ENCODE measurements at places on chromosomes 12 and 14.

DNA sequence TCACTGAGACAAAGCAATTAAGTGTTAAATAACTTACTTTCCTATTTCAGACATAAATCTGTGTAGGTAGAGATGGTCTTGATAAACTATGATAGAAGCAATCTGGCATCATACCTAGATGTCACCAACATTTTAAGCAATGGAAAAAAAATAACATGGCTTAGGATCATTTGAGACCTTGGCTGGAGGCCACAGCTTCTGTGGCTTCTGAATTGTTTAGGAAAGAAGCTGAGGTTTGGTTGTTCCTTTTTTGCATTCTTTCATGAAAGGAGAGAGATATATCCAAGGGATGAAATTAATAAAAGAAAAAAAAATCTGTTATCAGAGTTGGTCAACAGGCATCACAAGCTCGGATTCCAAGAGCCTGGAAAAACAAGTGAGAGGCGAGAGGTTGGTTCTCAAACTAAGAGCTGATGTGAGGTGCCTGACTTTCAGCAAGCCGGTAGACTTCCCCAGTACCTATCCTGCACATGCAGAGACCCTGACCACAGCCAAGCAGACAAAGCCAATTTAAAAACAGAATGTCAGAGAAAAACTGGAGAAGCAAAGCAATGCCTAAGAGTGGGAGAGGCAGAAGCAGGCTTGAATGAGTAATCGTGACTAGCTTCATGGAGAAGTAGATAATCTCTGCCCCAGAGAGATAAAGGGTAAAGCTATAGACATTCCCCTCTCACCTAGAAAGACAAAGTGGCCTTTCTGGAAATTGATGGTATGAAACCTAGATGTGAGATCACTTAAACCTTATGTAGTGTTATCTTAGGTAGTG, 43.4 kb upstream of the ST8SIA1 start:
- DNase-seq, result no peak

DNA sequence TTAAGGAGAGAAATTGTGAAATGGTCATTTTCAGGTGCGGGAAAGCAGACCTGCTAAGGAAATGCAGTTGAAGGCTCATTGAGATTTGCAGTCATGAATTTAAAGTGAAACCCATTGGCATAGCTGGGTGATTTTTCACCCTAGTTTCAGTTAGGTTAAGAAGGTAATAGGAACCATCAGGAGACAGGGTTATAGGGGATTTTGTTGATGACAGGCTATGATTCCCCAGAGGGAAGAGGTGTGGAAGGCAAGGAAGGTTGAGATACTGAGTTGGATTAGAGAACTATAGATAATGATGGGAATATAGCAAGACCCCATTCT, 22.7 kb upstream of the BMAL2 start:
- no peak for DNase-seq

DNA sequence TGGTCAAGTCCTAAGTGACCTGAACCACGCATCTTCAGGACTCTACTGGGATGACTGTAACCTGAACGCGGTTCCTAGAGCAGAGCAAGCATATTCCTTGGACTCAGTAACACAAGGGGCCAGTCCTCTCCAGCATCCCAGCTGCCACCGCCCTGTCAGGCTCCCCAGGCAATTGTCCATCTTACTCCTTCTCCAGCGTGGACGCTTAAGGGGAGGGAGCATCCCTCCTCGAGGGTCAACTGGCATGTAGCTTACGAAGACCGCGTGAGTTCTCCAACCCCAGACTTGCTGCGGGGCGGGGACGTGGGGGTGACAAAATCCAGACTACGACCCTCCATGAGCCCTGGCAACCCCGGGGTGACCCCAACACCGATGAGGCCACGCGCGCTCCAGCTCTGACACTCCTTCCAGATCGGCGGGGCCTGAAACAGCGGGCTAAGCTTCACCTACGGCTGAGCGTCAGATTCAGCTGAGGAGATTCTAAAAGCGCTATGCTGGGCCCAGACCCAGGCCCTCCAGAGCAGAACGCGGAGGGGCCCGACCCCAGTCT, 846 bp upstream of the MTHFD1 start:
- DNase-seq, result no peak

GRCh38 chr14:56199095-56199981, 81.1 kb downstream of the PELI2 start:
- no peak for DNase-seq

DNA sequence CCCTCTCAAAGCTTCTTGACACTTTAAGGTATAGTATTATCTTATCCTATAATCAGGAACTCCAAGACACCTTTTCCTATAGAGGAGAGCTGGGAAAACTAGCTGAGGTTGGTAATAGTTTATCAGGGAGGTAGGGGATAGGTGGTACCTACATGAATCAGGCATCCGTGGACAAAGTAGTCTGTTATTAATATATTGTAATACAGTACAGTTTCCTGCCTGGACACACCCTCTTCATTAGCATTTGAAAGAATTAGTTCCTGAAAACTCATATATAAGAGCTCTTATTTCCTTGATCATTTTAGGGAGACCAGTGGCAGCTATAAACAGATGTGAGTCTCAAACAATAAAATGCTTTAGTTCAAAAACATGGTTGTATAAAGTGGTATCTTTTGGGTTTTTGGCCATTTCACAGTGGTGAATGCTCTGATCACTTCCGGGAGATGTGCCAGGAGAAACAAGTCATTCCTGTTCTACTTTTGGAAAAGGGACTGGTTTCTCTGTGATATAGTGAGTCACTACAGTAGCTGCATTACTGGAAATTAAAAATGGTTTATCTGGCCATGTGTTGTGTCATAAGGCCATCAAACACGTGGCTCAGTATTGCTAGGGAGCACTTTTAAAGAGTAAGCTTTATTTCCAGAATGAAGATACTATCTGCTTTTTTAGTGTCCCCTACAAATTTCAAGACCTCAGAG, 98.1 kb downstream of the KLRB1 start:
- DNase-seq, result no peak
